Neural progenitor cell (in vitro differentiated cells): ENCODE measurements at places on chromosomes 1 and 21.

DNA sequence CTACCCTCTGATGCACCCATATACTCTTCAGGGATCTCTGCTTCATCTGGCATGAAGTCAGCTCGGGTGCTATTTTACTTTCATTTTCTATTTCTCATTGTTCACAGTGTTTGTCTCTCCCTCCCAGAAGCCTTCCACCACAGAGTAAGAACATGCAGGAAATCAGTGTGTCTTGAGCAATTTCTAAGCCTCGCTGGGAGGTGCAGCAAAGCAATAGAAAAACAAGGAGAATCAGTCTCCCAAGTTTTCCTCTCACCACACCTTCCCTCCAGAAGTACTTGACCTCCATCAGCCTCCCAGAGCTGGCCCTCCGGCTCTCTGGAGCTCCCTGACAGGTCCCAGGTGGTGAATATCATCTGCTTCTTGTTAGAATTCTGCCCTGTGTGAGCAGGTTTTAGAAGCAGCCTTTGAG, 594.7 kb upstream of the CAMK1G start:
- DNase-seq: no peak

DNA sequence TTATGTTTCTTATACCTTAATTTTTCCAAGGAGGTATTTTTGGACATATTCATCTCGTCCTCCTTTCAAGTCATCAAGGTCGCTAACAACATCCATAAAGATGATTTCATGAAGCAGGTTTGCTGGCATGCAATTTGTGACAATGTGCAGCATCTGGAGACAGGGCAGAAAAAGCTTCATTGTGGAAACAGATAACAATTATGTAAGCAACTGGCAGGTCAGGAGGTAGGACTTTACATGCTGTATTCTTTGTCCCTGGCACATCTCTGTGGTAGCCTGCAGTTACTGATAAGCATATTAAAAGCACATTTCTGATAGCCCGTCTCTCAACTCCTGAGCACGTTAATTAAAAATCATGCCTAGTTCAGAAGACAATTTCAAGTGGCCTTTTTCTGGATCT, 156.8 kb downstream of the LEPR start:
- no peak for DNase-seq

DNA sequence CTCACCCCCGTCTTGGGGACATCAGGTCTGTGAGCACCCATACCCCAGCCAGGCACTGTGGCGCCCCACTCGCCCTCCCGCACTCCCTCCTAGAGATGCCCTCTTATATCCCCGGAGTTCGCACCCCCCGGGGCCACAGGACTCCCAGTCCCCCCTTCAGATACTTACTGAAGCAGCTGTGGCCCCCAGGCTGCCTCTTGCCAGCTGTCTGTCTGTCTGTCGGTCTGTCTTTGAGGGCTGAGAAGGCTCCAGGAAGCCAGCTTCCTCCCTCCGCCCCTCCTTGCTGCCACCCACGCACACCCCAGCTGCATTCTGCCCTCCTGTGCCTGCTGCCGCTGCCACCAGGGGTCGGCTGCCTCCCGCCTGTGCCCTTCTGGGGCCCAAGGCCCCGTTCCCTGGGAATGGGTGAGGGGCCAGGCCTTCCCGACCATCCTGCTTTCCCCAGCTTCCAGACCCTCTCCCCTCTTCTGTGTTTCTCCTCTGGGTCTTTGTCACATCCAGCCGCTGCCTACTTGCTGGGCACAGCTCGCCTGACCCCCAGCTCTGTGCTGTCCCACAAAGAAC, at the start of gene PTPN7:
Gene PTPN7, minus strand, starts transcription at position 226 of the 564 bp plus-strand sequence. CDS start 1,200 bp downstream, outside the sequence.
- no peak for DNase-seq

DNA sequence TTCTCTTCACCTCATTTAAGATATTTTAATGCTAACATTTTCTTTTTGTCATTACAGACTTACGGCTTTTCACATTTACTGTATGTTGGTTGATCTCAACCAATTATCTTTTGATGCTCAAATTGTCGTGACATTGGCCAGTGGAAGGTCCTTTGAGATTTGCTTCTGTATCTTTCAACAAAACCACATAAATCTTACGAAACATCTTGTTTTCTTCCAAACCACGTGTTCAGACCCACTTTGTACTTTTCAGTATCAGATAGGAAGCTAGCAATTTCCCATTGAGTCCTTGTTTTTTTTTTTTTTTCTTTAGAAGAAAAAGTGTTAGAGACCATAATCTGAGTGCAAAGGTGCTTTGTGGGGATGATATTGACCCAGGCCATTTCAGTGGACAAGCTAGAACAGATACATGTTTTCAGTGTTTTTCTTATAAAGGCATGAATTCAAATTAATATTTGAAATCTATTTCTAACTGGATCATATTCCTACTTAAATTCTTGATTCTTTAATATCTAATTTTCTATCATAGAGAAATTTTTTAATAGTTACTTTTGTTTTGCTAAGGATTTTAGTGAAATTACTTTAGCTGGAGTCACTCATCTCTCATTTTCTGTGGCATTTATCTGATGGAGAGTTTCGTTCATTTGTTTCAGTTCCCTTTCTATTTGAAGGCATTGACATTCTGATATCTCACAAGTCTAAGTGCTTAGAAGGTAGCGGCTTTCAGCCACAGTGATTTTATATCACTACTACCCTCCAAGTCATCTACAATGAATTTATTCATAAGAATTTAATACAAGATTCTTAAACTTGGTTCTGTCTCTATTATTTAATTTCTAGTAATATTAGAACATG, 26.7 kb downstream of the ATG4C start:
- DNase-seq: no peak

DNA sequence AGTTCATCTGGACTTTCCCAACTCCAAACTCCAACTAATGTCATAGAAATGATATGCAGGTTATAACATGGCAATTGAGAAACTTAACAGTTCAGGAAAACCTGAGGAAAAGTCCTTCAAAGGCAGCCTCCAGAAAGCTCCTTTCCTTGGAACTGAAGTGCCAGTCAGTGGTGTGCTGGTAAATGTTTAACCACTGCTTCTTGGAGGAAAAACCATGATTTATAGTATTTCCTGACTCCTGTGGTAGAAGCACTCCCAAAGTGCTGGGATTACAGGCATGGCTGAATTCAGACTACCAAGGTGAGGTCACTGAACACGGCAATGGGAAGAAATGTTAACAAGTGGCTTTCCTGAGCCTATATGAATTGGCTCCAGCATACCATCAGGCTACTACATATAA, 26.7 kb upstream of the ZNHIT6 start:
- no peak for DNase-seq

DNA sequence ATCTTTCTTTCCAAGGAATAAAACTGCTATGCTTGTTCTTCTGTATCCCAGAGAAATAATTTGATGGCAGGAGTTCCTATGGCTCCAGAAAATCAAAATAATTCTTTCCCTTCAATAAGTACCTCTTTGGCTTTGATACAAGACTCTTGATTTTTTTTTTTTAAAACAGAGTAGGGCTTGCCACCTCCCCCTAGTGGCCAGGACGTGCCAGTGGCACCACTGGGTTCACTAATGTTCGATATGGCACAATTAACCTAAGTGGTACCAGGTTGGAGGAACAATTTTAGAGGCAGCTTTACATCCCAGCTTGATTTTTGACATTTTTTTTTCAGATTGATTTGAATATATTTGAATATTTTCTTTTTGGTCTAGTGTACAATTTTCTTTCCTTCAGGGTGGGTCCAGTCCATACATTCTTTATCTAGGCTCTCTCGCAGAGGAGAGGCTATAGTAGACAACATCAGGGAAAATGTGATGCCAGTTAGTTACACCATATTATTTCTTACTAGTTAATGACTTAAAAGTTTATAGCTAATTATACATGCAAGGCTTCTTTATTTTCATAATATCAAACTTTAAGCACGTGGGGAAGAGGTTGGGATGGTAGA, 330.9 kb downstream of the S1PR1 start:
- DNase-seq: peak; percentile 58

- no peak for DNase-seq
Measured at GRCh38 chr1:11538886-11539285, 59.9 kb downstream of the DISP3 start.
